Right forelimb (tissue), 1 donor: ENCODE measurements at places on chromosomes 4 and X.

DNA sequence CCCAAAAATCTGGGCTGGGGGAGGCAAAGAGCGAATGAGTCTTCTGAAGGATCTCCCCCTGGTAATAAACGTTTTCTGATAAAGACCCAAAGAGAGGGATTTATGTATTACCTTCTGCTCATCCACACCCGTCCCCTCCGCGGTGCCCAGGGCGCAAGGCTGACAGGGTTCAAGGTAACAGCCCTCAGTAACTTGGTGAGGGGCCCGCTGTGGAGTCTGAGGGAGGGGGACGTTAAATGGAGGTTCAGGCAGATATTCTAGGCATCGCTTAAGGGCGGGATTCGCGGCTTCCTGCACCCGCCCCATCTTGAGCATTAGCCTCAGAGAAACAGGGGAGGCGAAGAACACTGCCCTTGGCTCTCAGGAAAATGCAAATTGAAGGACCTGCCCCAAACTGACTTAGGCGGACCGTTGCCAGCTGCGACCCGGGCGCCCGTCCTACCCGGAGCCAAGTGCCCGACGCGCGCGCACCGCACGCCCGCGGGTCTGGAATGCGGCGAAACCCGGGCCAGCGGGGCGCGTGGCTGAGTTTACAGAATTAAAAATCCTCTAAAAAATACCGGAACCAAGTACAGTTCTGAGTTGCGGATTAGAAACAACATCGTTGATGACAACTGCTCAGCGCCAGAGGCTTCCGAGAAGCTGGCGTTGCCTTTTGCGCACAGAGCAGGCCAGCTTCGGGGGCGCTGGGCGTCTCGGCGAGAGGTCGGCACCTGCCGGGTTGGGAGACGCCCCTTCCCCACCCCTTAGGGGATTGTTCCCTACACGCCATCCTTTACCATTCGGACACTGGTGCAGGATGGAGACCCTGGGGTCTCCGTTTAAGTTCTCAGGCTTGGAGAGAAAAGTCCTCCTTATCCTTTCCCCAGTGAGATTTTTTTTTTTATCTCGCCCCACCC lies 2.8 kb downstream of the HELT start:
- no peak for DNase-seq

DNA sequence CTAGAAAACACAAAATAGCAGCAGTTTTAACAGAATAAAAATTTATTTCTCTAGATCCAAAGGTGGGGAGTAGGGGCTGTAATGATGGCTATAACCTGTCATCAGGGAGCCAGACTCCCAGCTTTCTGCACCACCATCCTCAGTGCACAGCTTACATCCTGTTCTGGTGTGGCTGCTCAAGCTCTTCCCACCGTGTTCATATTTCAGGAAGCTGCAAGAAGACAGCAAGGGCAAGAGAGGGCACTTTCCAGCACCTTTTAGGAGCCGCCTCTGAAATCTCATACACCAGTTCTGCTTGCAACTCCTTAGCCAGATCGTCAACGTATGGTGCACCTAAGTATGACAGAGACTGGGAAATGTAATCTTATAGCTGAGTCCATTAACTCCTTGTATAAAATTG lies 253.7 kb downstream of the CENPC start:
- DNase-seq: no peak

DNA sequence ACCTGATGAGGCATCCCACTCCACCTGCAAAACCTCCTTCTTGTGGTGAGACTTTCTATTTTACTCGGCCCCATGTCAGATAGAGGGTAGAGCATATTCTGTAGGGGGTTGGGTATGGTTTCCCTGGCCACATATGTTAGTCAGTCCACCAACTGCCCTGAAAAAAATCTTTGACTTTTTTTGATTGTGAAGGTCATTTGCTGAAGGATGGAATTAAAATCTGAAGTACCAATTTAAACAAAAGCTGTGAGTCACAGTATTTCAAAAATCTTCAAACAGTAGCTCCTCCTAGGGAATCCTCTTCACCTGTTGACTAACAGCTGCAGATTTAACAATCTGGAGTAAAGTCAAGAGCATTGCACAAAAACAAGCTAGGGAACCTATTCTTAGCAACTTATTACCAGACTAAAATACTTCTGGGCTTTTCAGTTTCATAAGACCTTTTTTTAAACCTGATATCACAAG lies 8.0 kb upstream of the CCDC110 start:
- no peak for DNase-seq

GRCh38 chrX:133523526-133523925 lies 108.2 kb upstream of the GPC4 start:
- DNase-seq: no peak

DNA sequence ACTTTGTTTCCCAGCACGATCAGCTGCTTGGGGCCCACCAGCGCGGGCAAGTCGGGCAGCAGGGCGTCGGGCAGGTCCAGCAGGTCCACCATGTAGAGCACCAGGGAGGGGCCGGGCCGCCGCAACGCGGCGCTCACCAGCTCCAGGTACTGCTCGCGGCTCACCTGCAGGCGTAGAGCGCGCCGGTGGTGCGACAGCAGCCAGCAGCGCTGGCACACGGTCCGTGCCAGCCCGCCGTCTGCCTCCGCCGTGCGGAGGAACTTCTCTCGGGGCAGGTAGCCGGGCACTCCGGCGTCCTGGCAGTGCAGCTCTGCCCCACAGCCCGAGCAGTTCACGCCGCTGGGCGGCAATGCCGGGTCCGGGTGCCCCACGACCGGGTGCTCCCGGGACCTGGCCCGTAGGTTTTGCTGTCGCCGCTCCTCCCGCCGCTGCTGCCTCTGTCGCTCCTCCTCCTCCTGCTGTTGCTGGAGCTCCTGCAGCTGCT lies 527 bp downstream of the NOA1 start:
- no peak for DNase-seq
